ENCODE measurements at places on chromosomes 7 and 10. TPM values are rescaled to one million over a fixed set of nuclear protein-coding genes. Genes with fewer than 3 reads are reported as not detected.

The MYO3A gene
- total RNA-seq = not detected

The HECTD2 gene
- total RNA-seq = 2.9 TPM

The GDF10 gene
- not detected for total RNA-seq

The INSYN2A gene
- total RNA-seq = not detected

The CDNF gene
- total RNA-seq = 0.75 TPM

The C10orf62 gene
- total RNA-seq = not detected

The ARPC1A gene
- 63.8 TPM for total RNA-seq

The CDK1 gene
- 121 TPM for total RNA-seq

The FOXI2 gene
- not detected for total RNA-seq

The AKR1C1 gene
- total RNA-seq = 0.85 TPM

The CCM2 gene
- 130 TPM for total RNA-seq

The MINDY4 gene
- total RNA-seq = 1.5 TPM

The SEC61A2 gene
- 12.8 TPM for total RNA-seq

The GGCT gene
- total RNA-seq = 34.2 TPM

The SFRP5 gene
- not detected for total RNA-seq

The OTUD1 gene
- total RNA-seq = 23.9 TPM

The CPA4 gene
- total RNA-seq = not detected

The FZD1 gene
- total RNA-seq = 0.08 TPM

The SHH gene
- total RNA-seq = not detected

The CYP2C18 gene
- total RNA-seq = not detected

The PTPN20 gene
- total RNA-seq = 0.45 TPM

The INMT gene
- 1.0 TPM for total RNA-seq

The PRTFDC1 gene
- total RNA-seq = 1.7 TPM

The A1CF gene
- not detected for total RNA-seq

The ASAH2 gene
- 2.1 TPM for total RNA-seq

The CABCOCO1 gene
- total RNA-seq = not detected

The USP6NL gene
- total RNA-seq = 0.83 TPM

The ITIH5 gene
- total RNA-seq = not detected

The ASIC3 gene
- total RNA-seq = 5.5 TPM

The UNCX gene
- total RNA-seq = not detected

The TMEM273 gene
- 98.2 TPM for total RNA-seq

The ZNF736 gene
- 24.5 TPM for total RNA-seq

The EPDR1 gene
- 0.18 TPM for total RNA-seq

The FAS gene
- 96.4 TPM for total RNA-seq

The MYL10 gene
- total RNA-seq = not detected

The SPDYE8 gene
- total RNA-seq = not detected

The ZCCHC24 gene
- total RNA-seq = 1.5 TPM

The ATOH7 gene
- not detected for total RNA-seq

The VWC2 gene
- total RNA-seq = not detected

The MALRD1 gene
- not detected for total RNA-seq

The CUL2 gene
- 34.3 TPM for total RNA-seq

The LRIT1 gene
- not detected for total RNA-seq

The LEP gene
- not detected for total RNA-seq

The MCM10 gene
- 42.9 TPM for total RNA-seq

The CFAP70 gene
- 0.28 TPM for total RNA-seq

All from activated CD4-positive, alpha-beta memory T cell treated with anti-CD3 and anti-CD28 coated beads, Interleukin-2, amount 10 ng/mL, durations not matched to agents 7 days and 5 days (primary cell).